Osteocyte (in vitro differentiated cells): ENCODE measurements at places on chromosomes 3 and 15. TPM values are rescaled to one million over a fixed set of nuclear protein-coding genes. Genes with fewer than 3 reads are reported as not detected.
A peak's percentile ranks its signal among the peaks of the same experiment; 100 is the strongest.

DNA sequence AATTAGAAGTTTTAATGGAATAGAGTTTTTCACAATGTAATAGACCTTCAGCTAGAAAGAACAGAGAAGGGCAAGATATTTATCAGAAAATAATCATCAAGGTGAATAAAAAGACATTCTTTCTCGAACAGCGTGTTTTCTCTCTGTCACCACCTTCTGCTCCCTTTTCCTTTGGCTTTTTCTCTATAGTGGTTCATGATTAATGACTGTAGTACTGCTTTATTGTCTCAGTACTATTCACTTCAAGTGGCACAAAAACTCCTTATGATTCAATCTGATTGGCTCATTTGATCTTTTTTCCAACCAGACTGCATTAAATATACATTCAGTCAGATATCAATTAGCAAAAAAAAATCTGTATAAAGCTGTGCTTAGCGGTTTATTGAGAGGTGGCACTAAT is 516.0 kb downstream of the OTOL1 start:
- no peaks in the 10 kb centered on the region for H3K27me3 ChIP-seq
- H3K4me1 ChIP-seq, result peaks cover 3% of the 10 kb centered on the region
- no peak overlapping the region for H3K27ac ChIP-seq
- DNase-seq, result no peak
- H3K4me3 ChIP-seq, result no peak overlapping the region
- no peaks in the 10 kb centered on the region for H3K36me3 ChIP-seq

GRCh38 chr3:152243301-152243711 is 25.4 kb upstream of the MBNL1 start:
- DNase-seq, result no peak
- H3K4me3 ChIP-seq, result no peak overlapping the region
- no peak overlapping the region for H3K27ac ChIP-seq

DNA sequence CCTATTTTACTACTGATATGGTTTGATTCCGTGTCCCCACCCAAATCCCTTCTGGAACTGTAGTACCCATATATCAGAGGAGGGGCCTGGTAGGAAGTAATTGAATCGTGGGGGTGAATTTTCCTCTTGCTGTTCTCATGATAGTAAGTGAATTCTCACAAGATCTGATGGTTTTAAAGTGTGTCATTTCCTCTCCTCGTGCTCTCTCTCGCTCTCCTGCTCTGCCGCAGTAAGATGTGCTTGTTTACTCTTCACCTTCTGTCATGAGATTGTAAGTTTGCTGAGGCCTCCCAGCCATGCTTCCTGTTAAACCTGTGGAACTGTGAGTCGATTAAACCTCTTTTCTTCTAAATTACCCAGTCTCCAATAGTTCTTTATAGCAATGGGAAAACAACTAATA is 81.2 kb upstream of the ZBTB20 start:
- H3K36me3 ChIP-seq, result no peaks in the 10 kb centered on the region
- H3K4me3 ChIP-seq, result no peak overlapping the region
- peak overlapping the region; percentile 68 for H3K27ac ChIP-seq
- H3K27me3 ChIP-seq, result no peaks in the 10 kb centered on the region
- peaks cover 17% of the 10 kb centered on the region for H3K4me1 ChIP-seq

- H3K27ac ChIP-seq, result no peak overlapping the region
- no peaks in the 10 kb centered on the region for H3K4me1 ChIP-seq
- no peak for DNase-seq
- peaks cover 2% of the 10 kb centered on the region for H3K27me3 ChIP-seq
- H3K36me3 ChIP-seq, result no peaks in the 10 kb centered on the region
These were observed 369.8 kb downstream of the SV2B start for GRCh38 chr15:91469632-91470567.

DNA sequence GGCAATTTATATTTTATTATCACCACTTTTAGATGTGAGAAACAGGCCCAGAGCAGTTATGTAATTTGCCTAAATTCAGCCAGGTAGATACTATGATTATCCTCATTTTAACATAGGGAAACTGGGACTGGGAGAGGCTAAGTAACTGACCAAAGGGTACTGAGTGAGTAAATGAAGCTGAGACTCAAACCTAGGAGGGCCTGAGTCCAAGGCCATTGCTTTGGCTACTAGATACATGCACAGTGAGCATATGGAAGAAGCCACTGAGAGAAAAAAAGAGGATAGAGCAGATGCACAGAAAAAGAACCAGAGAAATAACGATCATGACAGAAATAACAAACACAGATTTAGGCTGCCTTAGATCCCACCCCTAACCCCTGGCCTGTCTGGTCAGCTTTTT is 33.6 kb downstream of the USF3 start:
- DNase-seq, result no peak
- no peak overlapping the region for H3K27ac ChIP-seq
- H3K4me3 ChIP-seq, result no peak overlapping the region
- peaks cover 3% of the 10 kb centered on the region for H3K4me1 ChIP-seq
- no peaks in the 10 kb centered on the region for H3K27me3 ChIP-seq

- H3K27ac ChIP-seq, result no peak overlapping the region
- H3K36me3 ChIP-seq, result no peaks in the 10 kb centered on the region
- H3K27me3 ChIP-seq, result peaks cover 25% of the 10 kb centered on the region
- DNase-seq, result no peak
- H3K4me3 ChIP-seq, result no peak overlapping the region
These were observed 41.7 kb upstream of the C3orf80 start for GRCh38 chr3:160183345-160184076.

GRCh38 chr15:91407269-91407889 is 307.3 kb downstream of the SV2B start:
- H3K27ac ChIP-seq, result no peak overlapping the region
- DNase-seq, result no peak
- no peaks in the 10 kb centered on the region for H3K27me3 ChIP-seq

DNA sequence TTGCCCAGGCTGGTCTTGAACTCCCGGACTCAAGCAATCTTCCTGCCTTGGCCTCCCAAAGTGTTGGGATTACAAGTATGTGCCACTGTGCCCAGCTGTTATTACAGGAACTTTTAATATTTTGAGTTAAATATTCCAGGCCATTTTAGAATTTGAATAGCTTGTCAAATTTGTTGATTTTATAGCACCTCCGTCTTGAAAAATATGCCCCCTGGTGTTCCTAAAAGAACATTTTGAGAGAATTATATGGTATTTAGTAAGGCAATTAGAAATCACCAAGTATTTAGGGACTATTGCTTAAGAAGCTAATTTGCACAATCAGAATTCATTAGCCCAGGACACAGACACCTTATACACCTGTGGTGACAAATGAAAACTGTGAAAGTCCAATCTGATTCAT is 23.7 kb downstream of the PDE8A start:
- no peak overlapping the region for H3K4me3 ChIP-seq
- no peaks in the 10 kb centered on the region for H3K27me3 ChIP-seq
- H3K27ac ChIP-seq, result no peak overlapping the region
- peaks cover 20% of the 10 kb centered on the region for H3K4me1 ChIP-seq

DNA sequence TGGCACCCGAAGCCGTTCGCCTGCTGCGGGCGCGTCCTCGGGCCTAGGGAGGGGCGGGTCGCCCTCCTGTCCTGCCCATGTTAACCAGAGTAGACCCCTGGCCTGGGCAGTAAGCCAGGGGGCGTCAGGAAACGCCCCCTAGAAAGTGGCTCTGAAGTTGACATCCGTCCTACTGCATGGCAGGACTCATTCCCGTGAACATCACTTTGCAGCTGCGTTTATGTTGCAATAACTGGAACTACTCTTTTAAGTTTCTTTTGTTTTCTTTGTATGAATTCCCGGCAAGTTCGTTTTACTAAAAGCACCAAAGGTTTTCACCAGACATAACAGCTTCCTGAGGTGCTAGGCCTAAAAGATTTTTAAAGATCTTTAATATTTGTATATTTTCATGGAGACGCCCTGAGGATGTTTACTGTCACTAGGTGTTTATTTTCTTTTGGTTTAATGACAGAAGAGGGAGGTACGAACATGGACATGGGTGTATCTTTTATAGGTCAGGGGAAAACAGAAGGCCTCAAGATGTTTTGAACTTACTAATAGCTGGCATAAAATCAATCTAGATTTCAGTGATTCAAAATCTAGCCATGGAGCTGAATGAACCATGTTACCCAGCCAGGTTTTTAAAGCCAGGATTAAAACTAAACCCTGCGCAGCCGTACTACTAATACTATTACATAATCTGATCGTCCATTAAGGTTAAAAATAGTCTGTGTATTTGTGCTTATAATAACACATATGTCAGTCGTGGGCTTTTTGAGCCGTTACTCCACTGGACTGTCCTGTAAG is 1.0 kb downstream of the C15orf61 start:
- H3K36me3 ChIP-seq, result peaks cover 8% of the 10 kb centered on the region
- H3K4me3 ChIP-seq, result peak overlapping the region; percentile 87
- no peaks in the 10 kb centered on the region for H3K27me3 ChIP-seq
- DNase-seq, result no peak
- peaks cover 28% of the 10 kb centered on the region for H3K4me1 ChIP-seq

DNA sequence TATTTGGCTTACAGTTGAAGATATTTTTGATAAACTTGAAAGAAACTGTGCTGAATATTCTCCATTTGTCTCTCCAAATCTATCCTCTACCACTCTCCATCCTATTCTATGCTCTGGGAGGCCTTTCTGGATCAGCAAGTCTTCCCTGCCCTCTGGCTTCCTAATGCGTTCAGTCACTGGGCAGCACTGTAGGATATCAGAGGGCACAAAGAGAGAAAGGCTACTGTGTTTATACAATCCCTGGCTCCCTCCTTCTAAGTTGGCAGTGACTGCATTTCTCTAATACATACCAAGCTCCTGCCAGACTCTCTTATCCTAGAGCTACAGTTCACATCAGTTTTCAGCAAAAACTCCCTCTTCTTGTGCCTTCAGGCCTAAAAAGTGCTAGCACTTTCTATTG is 102.1 kb upstream of the FHIT start:
- DNase-seq, result no peak
- no peaks in the 10 kb centered on the region for H3K27me3 ChIP-seq
- no peak overlapping the region for H3K27ac ChIP-seq
- no peak overlapping the region for H3K4me3 ChIP-seq
- no peaks in the 10 kb centered on the region for H3K36me3 ChIP-seq

DNA sequence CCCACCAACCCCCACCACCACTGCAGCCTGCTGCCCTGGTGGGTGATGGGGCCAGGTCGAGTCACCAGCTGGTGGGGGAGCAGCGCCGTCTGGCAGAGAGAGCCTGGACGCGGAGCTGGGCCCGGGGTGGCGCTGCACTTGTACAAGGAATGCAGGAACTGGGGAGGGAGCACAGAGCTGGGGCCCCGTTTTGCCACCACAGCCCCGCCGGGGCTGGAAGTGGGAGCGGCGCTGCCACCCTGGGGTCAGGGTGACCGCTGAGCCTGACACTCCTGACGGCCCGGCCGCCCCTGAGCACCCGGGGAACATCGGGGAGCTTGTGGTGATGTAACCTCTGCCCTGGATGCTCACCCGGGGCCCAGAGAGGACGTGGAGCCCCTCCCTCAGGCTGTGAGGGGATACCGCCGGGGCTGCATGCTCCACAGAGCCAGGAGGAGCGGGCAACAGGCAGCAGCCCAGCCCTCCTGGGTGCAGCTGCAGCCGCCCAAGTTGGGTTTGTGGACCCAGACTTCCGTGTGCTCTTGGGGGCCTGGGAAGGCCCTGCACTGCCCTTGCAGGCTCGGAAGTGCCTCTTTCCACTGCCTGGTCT is 32.6 kb upstream of the IREB2 start:
- no peak for DNase-seq
- H3K4me1 ChIP-seq, result peaks cover 2% of the 10 kb centered on the region
- H3K4me3 ChIP-seq, result no peak overlapping the region

DNA sequence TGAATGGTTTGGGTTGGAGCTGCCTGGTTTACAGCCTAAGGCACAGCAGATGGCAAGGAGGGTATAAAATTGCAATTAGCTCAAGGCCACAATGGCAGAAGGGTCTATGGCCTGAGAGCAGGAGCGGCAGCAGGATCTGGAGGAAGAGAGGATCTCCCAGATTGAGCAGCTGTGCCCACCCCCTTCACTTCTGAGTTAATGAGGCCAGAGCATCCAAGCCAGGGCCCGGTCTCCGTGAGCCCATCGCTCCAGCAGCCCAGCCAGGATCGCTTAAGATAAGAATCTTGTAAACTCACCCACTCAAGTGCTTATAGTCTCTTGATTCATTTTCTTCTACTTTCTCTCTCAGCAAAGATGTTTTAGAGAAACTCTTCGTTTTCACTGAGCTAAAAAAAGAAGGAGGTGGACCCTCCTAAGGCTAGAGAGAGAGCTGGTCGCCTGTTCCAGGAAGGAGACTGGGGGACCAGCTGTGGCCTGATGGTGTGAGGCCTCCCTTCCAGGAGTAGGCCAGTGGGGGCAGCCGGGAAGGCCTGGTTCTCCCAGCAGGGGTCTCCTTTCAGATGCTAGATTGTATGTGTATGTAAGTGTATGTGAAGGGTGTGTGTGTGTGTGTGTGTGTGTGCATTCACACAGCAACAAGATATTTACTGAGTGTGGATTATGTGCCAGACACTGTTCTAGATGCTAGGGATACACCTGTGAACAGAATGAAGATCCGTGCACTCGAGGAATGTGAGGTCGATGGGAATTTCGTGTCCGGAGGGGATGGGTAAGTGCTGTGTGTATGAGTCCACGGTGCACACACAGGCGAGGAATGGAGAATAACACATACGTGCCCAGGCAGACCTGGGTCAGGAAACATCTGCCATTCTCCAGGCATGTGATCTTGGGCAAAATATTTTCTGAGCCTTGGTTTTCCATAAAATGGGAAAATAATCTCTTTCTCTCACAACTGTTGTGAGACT is 18.6 kb downstream of the MAGEF1 start:
- H3K27ac ChIP-seq, result peak overlapping the region; percentile 56
- no peaks in the 10 kb centered on the region for H3K36me3 ChIP-seq
- no peak overlapping the region for H3K4me3 ChIP-seq
- DNase-seq, result no peak
- no peaks in the 10 kb centered on the region for H3K27me3 ChIP-seq

DNA sequence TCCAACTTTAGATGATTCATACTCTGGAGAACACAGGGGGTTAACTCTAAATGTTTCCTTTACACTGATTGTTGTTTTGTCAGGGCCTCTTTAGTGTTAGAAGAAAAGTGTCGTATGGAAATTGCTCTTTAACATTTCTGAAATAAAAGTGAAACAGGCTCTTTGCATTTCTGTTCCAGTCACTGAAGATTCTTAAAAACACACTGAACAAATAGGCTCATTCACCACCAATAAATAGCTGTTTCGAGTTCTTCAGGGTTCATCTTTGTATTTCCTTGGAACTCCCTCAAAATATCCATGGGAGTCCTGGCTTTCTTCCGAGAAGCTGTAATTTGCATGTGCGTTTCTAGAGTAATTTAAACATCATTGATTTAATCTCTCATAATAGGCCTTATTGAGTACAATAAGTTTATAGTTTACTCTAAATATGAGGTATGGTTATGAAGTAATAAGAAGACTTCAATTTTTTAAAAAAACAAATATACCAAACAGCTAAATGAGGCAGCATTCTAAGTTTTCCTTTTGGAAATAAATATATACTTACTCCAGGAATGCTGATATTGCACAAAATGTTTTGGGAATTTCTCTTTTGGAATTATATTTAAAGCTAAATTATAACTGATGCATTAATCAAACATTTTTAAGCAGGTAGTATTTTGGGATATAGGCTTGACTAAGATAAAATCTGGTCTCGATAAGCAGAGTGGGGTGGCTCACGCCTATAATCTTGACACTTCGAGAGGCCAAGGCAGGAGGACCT is 327.4 kb downstream of the EPHA3 start:
- no peak overlapping the region for H3K27ac ChIP-seq
- DNase-seq, result no peak
- no peaks in the 10 kb centered on the region for H3K36me3 ChIP-seq
- peaks cover 4% of the 10 kb centered on the region for H3K4me1 ChIP-seq

P2RY1 gene
- total RNA-seq, result 0.67 and 0.91 TPM in 2 replicates

CGNL1 gene
- total RNA-seq, result 5.5 and 6.2 TPM in 2 replicates

CADM2 gene
- total RNA-seq, result 1.5 and 2.2 TPM in 2 replicates

SLC24A5 gene
- not detected in 2 replicates for total RNA-seq

ZCWPW2 gene
- 1.2 and 1.9 TPM in 2 replicates for total RNA-seq

CLRN1 gene
- total RNA-seq, result not detected in 2 replicates
